CD4-positive, alpha-beta memory T cell (primary cell): ENCODE measurements at places on chromosomes 16 and 17.

- DNase-seq = no peak
Measured at GRCh38 chr17:39099663-39100286, 51.7 kb downstream of the PLXDC1 start.

- DNase-seq = no peak
Measured at GRCh38 chr16:49810831-49811230, 45.1 kb downstream of the ZNF423 start.

DNA sequence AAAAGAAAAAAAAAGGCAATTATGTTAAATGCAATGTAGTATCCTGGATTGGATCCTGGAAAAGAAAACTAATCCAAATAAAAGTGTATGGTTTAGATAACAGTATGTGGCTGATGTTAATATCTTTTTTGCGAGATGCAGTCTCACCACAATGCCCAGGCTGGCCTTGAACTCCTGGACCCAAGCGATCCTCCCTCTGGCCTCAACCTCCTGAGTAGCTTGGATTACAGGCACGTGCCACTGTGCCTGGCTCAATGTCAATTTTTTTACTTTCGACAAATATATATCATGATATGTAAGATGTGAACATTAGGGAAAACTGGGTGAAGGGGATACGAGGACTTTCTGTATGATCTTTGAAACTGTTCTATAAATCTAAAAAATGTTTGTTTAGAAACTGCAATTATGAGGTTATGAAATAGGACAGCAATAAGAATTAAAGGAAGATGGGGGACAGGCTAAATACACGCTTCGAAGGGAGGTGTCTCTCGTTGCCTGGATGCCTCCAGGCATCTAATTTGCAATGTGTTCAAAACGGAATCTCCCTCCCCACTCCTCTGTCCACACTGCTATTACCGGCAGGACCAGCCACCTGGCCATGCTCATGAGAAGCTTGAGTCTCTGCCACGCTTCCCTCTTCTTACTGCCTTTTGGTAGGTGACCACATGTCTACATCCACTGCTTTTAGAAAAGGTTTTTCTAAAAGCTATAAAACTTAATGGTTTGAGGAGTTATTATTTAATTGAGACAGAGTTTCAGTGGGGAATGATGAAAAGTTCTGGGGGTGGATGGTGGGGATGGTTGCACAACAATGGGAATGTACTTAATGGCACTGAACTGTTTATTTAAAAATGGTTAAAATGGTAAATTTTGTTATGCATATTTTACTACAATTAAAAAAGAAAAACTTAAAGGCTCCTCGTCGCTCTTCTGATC lies 15.2 kb downstream of the UBE2O start:
- DNase-seq = no peak

GRCh38 chr16:55292491-55292890 lies 31.5 kb upstream of the IRX6 start:
- DNase-seq = no peak

GRCh38 chr17:28643983-28644786 lies 773 bp downstream of the BLTP2 start:
- no peak for DNase-seq
